ENCODE measurements at places on chromosomes 7 and 10.

GRCh38 chr7:2718296-2718965 lies 30.4 kb downstream of the AMZ1 start:
- DNase-seq: no peak

DNA sequence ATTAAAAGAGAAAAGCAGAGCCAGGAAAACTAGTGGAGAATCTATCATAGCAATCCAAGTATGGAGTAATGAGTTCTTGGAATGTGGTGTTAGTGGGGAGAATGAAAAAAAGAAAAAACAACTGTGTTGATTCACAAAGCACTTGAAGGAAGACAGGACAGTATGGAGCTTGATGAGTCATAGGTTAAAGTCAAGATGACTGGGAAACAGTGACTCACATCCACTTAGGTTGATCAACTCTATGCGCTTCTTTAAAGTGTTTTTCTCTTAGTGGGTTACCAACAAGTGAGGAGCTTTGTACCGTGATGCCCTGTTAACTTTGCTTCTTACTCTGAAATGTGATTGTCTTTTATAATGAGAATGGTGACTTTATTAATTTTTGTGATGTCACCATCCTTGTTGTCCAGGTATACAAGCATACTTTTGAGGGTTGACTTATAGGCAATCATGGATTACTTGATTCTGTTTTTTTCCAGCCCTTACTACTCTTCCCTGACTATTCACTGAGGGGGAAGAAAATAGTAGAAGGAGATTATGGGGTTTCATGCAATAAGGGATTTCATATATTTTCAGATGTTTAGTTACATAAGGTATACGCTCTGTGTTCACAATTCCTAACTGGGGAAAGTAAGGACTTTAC lies 32.1 kb upstream of the MDFIC start:
- DNase-seq: peak; percentile 49

DNA sequence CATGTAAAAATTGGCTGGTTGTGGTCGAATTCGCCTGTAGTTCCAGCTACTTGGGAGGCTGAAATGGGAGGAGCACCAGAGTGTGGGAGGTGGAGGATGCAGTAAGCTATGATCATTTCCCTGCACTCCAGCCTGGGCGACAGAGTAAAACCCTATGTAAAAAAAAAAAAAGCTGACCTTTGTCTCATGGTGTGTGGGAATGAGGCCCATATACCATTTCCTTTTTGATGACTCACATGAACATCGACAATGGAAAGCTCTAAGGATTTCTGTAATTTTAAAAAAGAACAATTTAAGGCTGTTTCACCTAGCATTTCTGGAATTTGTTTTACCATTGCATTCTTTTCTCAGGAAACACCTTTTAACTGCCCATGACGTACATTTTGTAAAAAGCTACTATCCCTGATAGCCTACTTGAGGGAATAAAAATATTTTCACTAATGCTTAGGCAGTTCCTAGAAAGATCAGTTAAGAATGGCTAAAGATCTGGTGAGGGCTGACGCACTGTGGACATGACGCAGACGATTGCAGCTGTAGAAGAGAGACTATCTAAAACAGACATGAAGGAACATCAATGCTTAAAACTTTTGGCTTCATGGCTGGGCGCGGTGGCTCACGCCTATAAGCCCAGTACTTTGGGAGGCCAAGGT lies 400.6 kb upstream of the IGFBP3 start:
- DNase-seq: peak; percentile 83

DNA sequence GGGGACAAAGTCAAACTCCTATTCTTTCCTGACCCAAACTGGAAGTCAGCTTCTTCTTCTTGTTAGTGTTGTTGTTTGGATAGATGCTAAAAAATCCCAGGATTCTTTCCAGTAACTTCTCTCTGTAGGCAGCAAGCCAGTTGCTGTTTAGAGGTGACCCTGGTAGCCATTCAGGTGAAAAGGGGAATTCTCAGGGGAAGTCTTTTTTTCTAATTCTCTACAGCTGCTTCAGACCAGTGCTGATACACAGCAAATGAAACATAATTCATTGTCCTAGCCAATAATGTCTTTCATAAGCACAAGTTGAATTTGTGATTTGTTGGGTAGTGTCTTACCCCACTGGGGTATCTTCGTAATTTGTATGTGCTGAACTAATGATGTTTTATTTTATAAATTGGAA lies 357.3 kb downstream of the BBS9 start:
- no peak for DNase-seq

DNA sequence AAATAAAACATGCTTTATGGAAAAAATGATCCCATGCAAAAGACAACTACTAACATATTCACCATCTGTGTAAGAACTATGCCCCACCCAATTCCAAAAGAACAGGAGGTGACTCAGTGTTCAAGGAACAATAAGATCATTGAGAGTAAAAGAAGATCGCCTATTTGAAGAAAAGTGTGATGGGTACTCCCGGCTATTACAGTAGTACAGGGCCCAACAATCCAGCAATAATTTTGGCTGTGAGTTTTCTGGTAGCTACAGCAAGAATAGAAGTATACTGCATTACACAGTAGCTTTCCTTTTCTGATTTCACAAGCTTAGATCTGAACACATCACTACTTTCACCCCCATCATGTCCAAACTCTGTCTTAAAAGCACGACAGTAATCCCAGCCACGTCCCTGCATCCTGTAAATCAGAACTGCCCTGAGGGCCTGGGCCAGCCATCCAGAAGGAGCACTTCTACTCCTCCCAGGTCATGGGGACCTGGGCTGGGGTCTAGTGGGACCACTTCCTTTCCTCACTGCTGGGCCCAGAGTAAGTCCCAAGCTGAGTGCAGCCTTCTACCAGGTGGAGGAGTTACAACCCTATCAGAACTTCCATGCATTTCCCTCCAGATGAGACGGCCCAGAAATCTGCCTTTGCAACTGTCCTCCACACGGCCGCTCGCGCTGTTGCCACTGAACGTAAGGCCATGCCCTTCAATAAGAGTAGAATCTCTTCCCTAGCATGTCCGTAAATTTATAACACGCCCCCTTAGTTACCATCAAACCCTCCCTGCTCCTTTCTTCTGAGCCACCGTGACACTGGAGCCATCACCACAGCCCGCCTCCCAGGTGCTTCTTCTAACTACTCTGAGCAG lies 7.9 kb downstream of the ESYT2 start:
- no peak for DNase-seq

DNA sequence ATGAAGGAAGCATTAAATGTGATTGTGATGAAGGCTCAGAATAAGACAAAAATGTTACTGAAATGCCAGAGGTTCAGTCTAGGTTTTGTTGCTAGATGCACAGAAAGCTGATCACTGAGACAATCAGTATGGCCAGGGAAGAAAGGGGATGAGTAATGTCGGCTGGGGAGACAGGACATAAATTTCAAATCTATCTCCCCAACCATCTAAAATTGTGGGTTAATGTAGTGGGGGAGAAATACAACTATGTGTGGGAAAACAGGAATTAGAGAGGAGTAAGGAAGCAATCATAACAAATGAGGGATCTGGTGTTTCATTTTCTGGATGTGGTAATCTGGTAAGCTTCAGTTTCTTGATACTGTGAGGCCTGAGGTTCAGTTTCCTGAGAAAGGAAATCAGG lies 1111.0 kb downstream of the XPNPEP1 start:
- no peak for DNase-seq

GRCh38 chr7:128217030-128217805 lies 23.9 kb upstream of the LEP start:
- DNase-seq: no peak
